ENCODE measurements at places on chromosomes 1 and 21.
A peak's percentile ranks its signal among the peaks of the same experiment; 100 is the strongest.

DNA sequence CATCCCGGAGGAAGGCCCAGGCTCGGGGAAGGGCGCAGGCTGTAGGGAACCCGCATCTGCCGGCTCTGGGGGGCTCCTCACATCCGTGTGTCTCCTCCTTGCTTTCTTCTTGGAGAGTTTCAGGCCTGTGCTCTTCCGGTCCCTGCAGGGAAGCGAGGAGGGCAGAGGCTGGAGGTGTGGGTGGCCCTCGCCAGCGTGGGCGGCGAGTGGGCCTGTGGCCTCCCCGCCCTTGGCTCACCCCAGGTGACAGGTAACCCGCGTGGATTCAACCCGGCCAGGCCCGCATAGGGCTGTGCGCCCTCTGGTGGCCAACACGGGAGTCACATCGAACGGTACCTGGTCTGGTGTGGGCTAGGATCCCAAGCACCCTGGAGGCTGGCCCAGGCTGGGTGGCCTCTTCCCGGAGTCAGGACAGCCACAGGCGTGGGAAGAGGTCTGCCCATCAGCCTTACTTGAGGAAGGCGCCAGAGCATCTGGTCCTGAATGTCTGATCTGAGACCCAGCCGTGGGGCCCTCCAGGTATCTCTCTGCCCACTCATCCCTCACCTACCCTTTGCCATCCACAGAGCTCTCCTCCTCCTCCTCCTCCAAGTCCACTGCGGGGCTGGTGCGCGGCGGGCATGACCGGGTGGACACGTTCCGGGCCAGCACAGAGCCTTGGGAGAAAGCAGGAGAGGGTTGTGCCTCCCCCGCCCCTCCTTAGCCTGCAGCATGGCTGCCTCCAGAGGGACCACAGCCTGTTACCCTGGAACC lies 9.6 kb upstream of the TNFRSF25 start:
- DNase-seq: peak; percentile 76

DNA sequence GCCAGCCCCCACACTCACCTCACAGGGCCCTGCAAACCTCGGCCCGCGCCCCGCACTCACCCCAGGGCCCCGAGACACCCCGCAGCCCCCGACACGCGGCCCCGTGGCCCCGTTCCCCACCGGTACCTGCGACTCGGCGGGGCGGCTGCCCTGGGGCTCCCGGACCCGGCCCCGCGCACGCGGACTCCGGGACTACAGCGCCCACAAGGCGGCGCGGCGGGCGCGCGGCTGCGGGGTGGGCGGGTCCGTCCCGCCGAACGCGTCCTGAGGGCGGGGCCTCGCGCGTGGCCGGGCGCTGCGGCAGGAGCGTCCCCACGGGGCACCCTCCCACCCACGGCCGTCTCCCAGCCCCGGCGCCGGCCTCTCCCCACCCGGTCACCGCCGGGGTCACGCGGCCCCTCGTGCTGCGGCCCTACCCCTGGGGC lies at the start of gene SLC19A1:
Gene SLC19A1 (minus strand): TSS at position 199 of the 425 bp plus-strand sequence. CDS start 4,481 bp downstream, outside the sequence.
- peak; percentile 70 for DNase-seq

DNA sequence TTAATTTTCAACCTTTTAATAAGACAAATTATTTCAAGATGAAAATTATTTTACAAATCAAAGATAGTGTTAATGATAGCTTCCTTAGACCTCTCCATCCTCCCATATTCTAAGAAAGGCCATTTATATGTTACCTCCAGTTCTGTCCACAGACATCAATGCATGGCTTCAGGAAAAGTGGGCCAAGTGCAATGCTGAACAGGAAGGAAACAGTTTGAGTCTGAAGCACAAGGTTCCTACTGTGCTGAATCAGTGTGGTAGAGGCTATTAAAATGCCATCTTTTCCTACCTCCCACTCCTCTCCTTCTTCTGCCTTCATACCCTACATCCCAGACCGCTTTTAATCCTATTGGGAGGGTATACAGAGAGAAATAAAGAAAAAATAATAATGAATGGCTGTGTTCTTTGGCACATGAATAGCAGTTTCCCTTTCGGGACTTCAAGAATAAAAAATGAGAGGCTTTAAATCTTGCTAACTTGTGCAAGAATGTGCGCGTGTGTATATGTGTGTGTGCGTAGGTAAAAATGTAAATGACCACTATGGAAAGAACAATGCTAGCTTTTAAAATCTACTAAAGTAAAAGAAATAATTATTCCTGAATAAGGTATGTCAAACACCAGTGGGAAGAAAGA lies 62.6 kb upstream of the C1orf105 start:
- no peak for DNase-seq

DNA sequence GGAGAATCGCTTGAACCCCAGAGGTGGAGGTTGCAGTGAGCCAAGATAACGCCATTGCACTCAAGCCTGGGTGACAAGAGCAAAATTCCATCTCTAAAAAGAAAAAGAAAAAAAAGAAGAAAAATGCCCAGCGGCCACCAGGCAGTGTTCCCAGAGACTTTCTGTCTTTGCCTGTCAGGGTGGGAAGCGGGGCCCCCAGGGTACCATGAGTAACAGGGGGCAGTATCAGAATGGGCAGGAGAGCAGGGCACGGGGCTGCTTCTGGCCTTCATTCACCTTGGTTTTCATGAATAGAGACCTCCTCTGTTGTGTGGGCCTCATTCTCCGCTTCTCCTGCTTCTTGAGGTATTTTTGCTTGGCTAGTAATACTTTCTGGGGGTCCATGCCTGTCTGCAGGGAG lies 20.4 kb downstream of the SLC26A9 start:
- no peak for DNase-seq

Measured in central memory CD4-positive, alpha-beta T cell (primary cell).